MV-4-11 (cell line): ENCODE measurements at places on chromosomes 7 and 10.

GRCh38 chr7:11830582-11831155, 1.3 kb downstream of the THSD7A start:
- DNase-seq = no peak

- no peak for DNase-seq
Measured at GRCh38 chr10:11921800-11922392, 98.7 kb downstream of the PROSER2 start.

GRCh38 chr10:7667262-7668141, 736 bp upstream of the ITIH5 start:
- DNase-seq = no peak

DNA sequence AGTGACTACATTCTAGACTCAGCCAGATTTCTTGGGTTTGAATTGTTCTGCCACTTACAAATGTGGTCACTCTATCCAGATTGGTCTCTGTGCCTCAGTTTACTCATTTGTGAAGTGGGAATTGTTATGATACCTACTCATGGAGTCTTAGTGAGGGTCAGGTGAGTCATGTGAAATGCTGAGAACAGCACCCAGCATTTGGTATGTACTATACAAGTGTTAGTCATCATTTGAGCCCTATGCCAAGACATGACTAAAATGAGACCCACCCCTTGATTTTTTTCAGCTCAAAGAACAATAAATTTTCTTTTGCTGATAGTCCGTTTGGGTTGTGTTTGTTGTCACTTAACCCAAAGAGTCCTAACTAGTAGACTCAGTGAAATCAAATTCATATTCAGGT, 92.8 kb downstream of the CHN2 start:
- DNase-seq = no peak

GRCh38 chr7:123789817-123790216, 41.0 kb upstream of the WASL start:
- no peak for DNase-seq

DNA sequence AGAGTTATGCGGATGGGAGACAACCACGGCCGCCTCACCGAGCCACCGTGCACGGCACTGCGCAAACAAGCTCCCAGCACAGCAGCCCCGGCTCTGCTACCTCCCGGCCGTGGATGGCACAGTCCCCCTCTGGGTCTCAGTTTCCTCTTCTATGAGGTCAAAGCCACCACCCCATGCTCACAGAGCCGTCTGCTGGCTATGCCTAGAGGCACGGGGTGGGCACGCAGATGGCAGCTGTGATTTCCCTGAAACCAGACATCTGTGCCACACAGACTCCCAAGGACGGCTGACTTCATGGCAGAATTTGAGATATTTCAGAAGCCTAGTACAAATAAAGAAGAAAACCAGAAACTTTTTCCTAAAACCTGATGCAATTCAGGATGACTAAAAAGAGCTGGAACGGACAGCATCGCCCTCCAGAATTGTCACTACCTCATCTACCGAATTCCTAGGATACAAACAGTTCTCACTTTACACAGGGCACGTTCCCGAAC, 73.2 kb downstream of the AMZ1 start:
- no peak for DNase-seq

- DNase-seq = peak; percentile 35
Measured at GRCh38 chr10:30155401-30155800, 96.0 kb upstream of the JCAD start.
